Activated T-helper 2 cell treated with anti-CD3 and anti-CD28 coated beads, Interferon-gamma antibody, Interleukin-2, Interleukin-4, amounts not matched to agents 10 μg/mL and 5 μg/mL and 100 μg/mL, durations not matched to agents 14 hours and 24 hours and 36 hours (primary cell): ENCODE measurements at places on chromosomes 1 and 21. TPM values are rescaled to one million over a fixed set of nuclear protein-coding genes. Genes with fewer than 3 reads are reported as not detected.
A peak's percentile ranks its signal among the peaks of the same experiment; 100 is the strongest.

DNA sequence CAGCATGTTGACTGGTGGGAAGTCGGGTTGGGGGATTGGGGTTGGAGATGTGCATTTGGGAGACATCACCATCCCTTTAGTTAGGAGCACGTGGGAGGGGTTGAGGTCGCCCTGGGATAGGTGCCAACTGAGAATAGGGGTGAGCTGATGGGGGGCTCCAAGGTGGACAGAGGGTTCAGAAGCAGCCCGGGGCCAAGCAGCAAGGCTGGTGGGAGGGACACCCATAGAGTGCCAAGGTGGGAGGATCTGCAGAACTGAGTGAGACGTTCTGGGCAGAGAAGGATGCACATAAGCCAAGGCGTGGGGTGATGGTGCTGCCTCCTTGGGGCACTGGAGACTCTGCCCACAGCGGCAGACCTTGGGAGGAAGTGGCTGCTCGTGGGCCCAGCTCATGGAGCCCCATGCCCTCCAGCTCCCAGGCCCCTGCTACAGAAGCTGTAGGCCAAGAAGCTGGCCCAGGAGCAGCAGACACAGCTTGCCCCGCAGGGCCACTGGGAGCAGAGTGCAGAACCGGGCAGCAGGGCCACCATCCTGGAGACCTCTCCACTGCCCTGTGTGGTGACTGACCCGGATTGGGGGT is 31.4 kb upstream of the PKP1 start:
- peak; percentile 6 for DNase-seq

DNA sequence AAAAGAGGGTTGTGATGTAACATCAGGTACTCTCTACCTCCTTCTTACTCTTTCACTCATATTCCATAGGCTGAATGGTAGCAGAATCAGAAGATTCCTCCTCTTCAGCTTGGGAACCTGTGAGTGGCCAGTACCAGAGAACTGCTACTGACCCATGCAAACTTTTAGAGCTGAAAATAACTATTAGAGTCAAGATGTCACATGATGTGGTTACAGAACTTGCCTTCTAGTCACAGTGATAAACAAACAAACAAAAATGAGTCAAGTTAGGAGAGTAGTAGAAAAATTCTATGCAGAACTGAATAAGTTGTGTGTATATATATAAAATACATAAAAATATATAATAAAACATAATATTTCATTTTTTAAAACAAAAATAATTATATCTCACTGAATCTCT is 47.6 kb upstream of the RGS1 start:
- no peak for DNase-seq

DNA sequence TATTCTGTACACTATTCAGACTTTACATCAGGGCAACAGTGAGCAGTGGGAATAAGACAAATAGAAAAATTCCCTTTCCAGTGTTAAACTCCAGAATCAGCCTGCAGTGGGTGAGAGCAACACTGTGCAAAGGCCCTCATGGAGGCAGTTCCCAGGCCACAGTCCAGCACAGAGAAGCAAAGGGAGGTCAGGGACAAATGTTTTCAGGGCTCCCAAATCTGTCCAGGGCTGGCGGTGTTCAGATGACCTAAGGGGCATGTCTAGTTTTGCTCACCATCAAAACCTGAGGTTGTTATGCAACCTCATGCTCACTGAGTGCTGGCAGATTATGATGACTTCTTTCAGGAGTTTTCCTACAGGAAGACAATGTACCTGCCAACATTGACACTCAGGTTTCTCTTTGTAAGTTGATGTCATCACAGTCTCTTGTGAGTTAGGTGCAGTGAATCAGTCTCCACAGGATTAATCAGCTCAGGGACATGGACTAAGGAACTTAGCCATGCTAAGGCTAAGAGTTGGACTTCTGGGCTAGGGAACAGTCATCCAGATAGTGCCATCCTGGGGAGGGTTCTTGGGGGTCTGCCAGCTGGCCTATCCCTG is 3.6 kb upstream of the LCE5A start:
- no peak for DNase-seq

- DNase-seq: no peak
Measured at GRCh38 chr1:156451505-156452160, 48.9 kb downstream of the MEF2D start.

- peak; percentile 18 for DNase-seq
Measured at GRCh38 chr21:31554511-31555022, 104.9 kb upstream of the SOD1 start.

GRCh38 chr1:66757722-66758240 is 5.5 kb downstream of the DYNLT5 start:
- DNase-seq: no peak

GRCh38 chr1:97778718-97779117 is 142.1 kb downstream of the DPYD start:
- no peak for DNase-seq

- peak; percentile 24 for DNase-seq
Measured at GRCh38 chr1:230753586-230754251, 6.5 kb downstream of the CAPN9 start.

DNA sequence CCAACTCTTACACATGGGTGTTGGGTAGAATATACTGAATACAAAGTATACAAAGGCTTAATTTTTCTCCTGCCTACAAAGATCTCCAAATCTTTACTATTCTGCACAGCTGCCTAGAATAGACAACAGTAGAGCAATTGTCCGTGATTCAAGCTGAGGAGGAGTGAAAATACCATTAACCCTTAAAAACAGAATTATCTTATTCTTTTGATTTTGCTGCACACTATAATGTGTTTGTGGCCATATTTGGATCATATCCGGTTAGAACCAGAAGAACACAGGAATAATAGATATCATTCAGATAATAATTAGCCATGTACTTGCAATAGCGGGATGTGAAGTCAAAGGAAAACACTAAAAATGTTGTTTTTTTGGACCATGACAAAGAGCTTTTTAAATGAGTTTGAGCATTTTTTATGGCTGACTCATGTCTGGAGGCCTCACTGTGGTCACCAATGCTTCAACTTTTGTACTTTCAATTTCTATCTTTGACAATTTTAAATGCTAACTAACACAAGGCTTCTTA is 197.6 kb upstream of the FOXD3 start:
- no peak for DNase-seq

- no peak for DNase-seq
Measured at GRCh38 chr1:212270564-212270963, 14.6 kb upstream of the PPP2R5A start.

DNA sequence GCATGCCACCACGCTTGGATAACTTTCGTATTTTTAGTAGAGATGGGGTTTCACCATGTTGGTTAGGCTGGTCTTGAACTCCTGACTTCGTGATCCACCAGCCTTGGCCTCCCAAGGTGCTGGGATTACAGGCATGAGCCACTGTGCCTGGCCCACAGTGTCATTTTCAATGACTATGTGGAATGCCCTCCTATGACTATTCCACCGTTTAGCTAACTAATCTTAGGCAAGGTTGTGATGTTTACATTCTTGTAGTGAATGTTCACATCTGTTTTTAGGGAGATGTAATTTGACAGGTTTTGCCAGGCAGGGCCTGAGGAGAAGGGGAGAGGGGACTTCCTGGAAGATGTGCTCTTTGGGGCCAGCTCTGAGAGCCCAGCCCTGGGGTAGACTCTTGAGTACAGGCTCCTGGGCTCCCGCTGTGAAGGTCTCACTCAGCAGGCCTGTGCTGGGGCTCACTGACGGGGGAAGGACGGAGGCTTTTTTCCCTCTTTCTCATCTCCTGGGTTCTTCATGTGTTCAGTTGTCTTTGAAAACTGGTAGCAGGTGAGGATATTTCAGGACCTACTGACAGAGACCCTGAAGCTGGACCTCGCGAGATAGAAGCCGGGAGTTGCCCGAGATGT is 13.2 kb downstream of the COQ8A start:
- no peak for DNase-seq

- DNase-seq: no peak
Measured at GRCh38 chr1:202200669-202201068, 7.1 kb downstream of the LGR6 start.

GRCh38 chr1:201074018-201074417 is 38.2 kb downstream of the CACNA1S start:
- DNase-seq: no peak

DNA sequence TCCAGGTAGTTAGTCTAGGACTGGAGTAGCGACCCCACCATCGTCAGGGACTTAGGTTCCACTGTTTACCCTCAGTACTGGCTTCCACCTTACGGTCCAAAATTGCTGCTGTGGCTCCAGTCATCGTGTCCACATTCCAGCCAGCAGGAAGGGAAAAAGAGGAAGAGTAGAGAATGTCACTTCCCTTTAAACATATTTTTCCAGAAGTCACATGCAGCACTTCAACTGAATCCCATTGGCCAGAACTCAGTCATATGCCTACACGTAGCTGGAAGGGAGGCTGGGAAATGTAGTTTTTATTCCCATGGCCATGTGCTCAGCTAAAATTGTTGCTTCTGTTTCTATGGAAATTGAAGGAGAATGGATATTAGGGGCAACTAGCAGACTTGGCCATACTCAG is 84.1 kb upstream of the SELENON start:
- DNase-seq: no peak

DNA sequence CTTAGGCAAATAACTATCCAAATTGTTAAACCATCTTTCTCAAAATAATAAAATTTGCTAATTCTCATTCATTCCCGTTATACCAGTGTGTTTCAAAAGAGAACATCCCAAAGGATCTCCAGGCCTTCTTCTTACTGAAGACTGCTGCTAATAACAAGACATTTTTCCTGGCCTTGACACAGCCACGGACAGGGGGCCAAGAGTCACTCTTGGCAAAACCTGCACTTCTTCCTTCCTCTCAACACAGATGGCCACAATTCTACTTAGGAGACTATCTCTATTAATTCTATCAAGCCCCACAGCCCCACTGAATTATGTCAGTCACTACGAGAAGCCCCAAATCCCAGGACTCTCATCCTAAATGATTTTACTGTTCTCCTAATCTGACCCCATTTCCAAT is 86.0 kb downstream of the EVI5 start:
- no peak for DNase-seq

- no peak for DNase-seq
Measured at GRCh38 chr1:74824497-74825107, 91.7 kb downstream of the TYW3 start.

DNA sequence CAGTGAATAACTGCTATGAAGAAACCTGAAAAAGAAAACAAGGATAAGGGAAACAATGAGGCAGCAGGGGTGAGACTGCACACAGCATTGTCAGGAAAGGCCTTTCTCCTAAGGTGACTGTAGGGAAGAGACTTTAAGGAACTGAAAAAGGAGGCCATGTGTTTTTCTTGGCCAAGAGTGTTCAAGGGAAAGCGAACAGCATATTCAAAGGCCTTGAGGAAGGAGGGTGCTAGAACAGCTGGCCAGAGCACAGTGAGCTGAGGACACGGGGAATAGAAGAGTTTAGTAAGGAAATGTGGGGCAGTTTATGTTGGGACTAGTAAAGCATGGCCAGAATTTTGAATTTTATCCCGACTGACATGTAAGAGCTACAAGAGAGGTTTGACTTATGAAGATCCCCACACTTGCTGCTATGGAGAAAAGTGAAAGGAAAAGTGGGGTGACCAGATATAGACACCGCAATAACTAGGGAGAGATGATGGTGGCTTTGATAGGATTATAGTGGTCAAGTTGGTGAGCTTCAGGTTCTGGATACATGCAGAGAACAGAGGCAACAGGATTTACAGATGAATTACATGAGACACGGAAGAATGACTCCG is 1.4 kb downstream of the RWDD2B start:
- DNase-seq: no peak

GRCh38 chr1:54809496-54810074 is 8.5 kb upstream of the TTC22 start:
- no peak for DNase-seq

- DNase-seq: no peak
Measured at GRCh38 chr1:181113059-181113641, 24.6 kb downstream of the IER5 start.

DNA sequence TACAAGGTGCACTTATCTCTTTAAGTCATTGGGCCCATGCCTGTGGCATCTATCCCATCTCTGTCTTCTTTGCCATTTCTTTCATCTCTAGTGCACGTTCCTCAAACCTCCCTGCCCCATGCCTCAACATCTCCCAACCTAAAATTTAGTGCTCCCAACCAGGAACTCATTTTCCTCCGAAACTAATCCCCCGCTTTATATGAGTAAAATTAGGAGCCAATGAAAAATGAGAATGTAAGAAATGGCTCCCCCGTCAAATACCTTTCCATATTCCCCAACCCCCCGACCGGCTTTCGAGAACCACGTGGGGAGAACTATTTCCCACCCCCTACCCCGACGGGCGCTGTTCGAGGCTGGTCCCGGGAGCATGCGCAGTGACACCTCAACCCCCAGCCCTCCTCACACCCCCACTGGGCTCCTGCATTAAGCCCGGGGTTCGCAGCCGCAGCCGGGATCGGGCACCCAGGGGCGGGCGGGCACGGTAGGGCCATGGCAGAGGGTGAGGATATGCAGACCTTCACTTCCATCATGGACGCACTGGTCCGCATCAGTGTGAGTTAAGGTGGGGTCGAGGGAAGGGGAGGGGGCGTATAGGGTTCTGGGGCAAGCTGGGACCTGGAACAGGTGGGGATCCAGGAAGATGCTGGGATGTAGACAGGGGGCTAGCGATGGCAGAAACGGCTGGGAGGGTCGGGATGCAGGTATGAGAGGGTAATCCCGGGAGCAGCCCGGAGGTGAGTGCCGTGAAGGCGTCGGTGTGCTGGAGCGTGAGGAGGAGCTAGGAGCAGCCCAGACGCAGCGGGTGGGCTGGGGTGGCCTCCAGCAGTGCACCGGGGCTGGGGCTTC is at the start of gene TRIM46:
Gene TRIM46 (plus strand): TSS at position 372 of the 846 bp plus-strand sequence. CDS start 118 bp downstream, at position 490.
- DNase-seq: peak; percentile 64

DNA sequence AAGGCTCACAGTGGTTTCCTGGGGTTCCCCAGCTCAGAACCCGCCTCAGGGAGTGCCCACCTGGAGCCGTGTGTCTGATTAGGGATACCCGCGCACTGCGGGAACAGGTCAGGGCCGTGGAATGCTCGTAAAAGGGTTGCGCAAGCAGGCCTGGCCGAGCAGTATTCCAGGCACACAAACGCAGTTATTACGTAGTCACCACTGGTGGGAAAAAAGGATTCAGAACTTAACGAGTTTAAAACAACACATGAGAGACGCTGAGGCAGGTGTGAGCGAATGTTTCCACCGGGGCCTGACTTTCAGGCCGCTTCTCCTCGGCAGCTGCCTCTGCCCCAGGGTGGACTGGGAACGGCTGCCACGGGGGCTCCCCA is 18.2 kb downstream of the PLCH2 start:
- no peak for DNase-seq

The REN gene
- not detected in 2 replicates for total RNA-seq

The PLA2G2F gene
- not detected in 2 replicates for total RNA-seq

The PDZK1IP1 gene
- not detected in 2 replicates for total RNA-seq

The VN1R5 gene
- not detected in 2 replicates for total RNA-seq

The SLC25A34 gene
- total RNA-seq: 1.1 and 1.6 TPM in 2 replicates

The SLC45A1 gene
- 0.50 and 0.80 TPM in 2 replicates for total RNA-seq

The ASCL5 gene
- not detected in 2 replicates for total RNA-seq

The PRPF38A gene
- total RNA-seq: 96.6 and 98.1 TPM in 2 replicates

The RPE65 gene
- total RNA-seq: not detected in 2 replicates

The DENND1B gene
- total RNA-seq: 18.2 and 19.0 TPM in 2 replicates

The HSD3B1 gene
- not detected in 2 replicates for total RNA-seq

The MFAP2 gene
- 0.32 TPM in 1 of 2 replicates, not detected in the other for total RNA-seq

The GUCA2B gene
- total RNA-seq: not detected in 2 replicates
